Motor neuron (in vitro differentiated cells): ENCODE measurements at places on chromosomes 1 and 21. TPM values are rescaled to one million over a fixed set of nuclear protein-coding genes. Genes with fewer than 3 reads are reported as not detected.

Gene ARHGAP30
- total RNA-seq: 1.3 and 1.7 TPM in 2 replicates

Gene EPHA8
- total RNA-seq: 0.23 and 0.28 TPM in 2 replicates

Gene CA14
- 86.1 and 92.7 TPM in 2 replicates for total RNA-seq

Gene DRAXIN
- 91.0 and 95.9 TPM in 2 replicates for total RNA-seq

Gene MR1
- total RNA-seq: 2.7 and 3.3 TPM in 2 replicates

GRCh38 chr1:33824971-33825370, 38.9 kb upstream of the HMGB4 start:
- no peak for ATAC-seq

DNA sequence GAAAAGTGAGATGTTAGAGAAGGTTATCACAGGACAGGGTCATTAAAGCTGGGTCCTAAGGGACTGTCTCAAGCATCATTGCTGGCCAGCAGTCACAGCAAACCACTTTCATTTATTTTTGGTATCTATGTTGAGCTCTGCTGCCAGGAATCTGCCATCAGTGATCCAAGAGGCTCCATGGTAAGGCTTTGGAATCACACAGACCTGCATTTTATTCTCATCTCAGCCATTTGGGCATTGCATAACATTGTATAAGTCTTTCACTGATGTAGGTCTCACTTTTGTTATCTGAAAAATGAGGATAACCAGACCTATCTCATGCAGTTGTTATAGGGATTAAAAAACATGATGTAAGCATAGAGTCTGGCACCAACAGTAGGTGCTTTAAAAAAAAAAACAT, 77.5 kb downstream of the OMA1 start:
- ATAC-seq: peak; percentile 21

DNA sequence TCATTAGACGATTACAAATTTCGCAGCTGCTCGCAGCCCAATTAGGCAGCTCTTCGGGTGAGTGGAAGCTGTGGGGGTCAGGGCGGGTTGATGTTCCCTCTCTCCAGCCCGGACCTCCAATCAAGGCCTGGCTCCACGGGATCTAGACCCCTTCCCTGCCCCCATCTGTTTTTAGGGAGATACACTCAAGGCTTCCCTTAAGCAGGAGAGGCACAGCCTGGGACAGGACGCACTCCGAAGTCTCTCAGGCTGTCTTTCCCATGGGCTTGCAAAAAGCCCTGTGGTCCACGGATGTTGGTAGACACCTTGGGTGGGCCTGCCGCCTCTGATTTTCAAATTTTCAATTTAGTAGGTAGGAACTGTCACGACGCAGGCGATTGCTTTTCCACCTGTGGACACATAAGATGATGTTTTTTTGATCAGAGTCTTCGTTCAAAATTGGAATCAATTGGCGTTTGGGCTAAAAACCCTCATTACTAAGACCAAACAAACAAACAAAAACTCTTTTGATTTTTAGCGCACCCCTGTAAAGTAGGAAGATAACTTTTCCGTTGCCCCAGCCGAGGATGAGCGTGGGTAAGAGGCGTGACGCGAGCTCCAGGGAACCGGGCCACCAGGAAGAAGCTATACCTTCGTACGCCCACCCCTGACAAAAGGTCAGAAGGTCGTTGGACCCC, 2.5 kb upstream of the LHX8 start:
- no peak for ATAC-seq

GRCh38 chr1:28326984-28327383, 1.9 kb upstream of the MED18 start:
- no peak for ATAC-seq

GRCh38 chr1:117632269-117633067, 26.6 kb downstream of the TENT5C start:
- ATAC-seq: no peak

- no peak for ATAC-seq
These were observed 4.5 kb downstream of the DHCR24 start for GRCh38 chr1:54882519-54882918.

DNA sequence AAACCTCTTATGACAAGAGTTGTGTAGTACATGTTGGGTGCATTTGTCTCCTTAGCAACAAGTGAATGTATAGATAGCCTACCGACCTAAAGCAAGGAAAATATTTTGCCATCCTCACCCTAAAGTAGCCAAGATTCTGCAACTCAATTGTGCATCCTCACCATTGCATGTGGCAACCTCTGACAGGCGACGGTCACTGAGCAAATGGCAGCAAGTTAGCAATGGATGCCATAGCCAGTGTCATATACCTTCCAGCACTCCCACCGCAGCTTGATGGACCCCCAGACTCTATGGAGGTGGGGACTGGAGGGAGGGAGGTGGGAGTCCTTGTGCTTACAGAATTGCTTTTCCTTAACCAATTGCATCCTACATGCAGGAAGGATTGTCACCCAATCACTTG, 17.0 kb downstream of the PROX1 start:
- ATAC-seq: no peak
